ENCODE measurements at places on chromosomes 6 and 20. TPM values are rescaled to one million over a fixed set of nuclear protein-coding genes. Genes with fewer than 3 reads are reported as not detected.

DNA sequence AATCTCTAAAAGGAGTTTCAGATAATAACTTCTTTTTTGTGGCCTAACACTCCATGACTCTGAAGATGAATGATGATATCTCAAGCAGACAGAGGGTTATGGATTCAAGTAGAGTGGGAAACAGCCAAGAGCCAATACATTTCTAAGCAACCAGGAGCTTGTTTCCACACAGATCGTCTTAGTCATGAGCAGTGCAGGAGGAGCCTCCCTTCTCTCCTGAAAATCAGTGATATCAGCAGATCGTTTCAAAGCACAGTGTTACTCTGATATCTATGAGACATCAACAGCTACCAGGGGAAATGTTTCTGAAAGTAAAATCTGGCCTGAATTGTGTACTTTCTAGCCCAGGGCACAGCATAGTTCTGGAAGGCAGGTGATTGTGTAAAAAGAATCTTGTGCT is 11.5 kb downstream of the ADGRG6 start:
- H3K4me1 ChIP-seq, result no peaks in the 10 kb centered on the region
- no peak overlapping the region for H3K27ac ChIP-seq
- no peak overlapping the region for H3K4me3 ChIP-seq
- H3K36me3 ChIP-seq, result no peaks in the 10 kb centered on the region
- no peaks in the 10 kb centered on the region for H3K27me3 ChIP-seq
- no peak for DNase-seq

The RBCK1 gene
- total RNA-seq, result 101 TPM

DNA sequence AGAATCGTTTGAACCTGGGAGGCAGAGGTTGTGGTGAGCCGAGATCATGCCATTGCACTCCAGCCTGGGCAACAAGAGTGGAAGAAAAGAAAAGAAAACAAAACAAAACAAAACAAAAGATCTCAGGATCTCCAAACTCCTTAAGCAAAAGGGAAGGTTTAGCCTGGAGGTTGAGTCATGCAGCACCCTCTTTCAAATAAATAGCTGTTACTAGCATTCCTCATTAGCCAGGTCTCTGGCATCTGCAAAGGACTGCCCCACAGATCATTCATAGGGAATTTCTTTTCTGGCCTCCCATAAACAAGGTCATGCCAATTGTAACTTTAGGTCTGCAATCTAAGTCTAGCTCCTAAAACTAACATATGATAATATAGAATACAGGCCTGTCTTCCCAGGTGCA is 37.2 kb downstream of the EDN1 start:
- no peaks in the 10 kb centered on the region for H3K36me3 ChIP-seq
- H3K27me3 ChIP-seq, result no peaks in the 10 kb centered on the region

- H3K36me3 ChIP-seq, result no peaks in the 10 kb centered on the region
- no peak overlapping the region for H3K27ac ChIP-seq
- DNase-seq, result no peak
- no peaks in the 10 kb centered on the region for H3K27me3 ChIP-seq
Observed at GRCh38 chr6:168293636-168294530, 25.7 kb downstream of the DACT2 start.

The SMPD2 gene
- total RNA-seq, result 15.4 TPM

DNA sequence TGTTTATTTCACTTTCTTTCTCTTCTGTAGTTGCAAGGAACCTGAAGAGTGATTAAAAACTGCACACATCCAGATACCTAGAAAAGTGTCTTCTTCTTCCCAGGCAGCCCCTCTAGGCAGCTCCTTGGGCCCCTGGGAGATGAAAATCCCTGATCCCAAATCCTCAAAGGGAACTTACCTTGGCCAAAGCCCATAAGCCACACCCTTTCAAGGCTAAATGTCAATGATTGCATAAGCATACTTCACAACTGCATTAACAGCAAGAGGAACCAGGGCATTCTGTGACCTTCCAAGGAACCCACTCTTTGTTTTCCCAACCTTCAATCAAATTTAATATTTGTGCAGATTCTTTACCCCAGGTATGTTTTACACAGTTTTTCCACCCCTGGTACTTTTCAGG is 4.4 kb upstream of the HMGN3 start:
- no peaks in the 10 kb centered on the region for H3K36me3 ChIP-seq
- no peak overlapping the region for H3K4me3 ChIP-seq
- no peak overlapping the region for H3K27ac ChIP-seq
- H3K27me3 ChIP-seq, result no peaks in the 10 kb centered on the region
- peaks cover 17% of the 10 kb centered on the region for H3K4me1 ChIP-seq

GRCh38 chr6:107032051-107032450 is 4.1 kb downstream of the MTRES1 start:
- H3K27me3 ChIP-seq, result no peaks in the 10 kb centered on the region
- no peaks in the 10 kb centered on the region for H3K36me3 ChIP-seq
- DNase-seq, result no peak
- no peak overlapping the region for H3K27ac ChIP-seq

- H3K4me3 ChIP-seq, result no peak overlapping the region
- no peak for DNase-seq
- H3K4me1 ChIP-seq, result no peaks in the 10 kb centered on the region
- no peaks in the 10 kb centered on the region for H3K36me3 ChIP-seq
- H3K27ac ChIP-seq, result no peak overlapping the region
- peaks cover 66% of the 10 kb centered on the region for H3K27me3 ChIP-seq
Observed at GRCh38 chr6:27213544-27214125, 33.9 kb upstream of the PRSS16 start.

GRCh38 chr6:124226396-124226795 is 422.7 kb downstream of the NKAIN2 start:
- no peaks in the 10 kb centered on the region for H3K27me3 ChIP-seq
- no peak overlapping the region for H3K4me3 ChIP-seq
- no peaks in the 10 kb centered on the region for H3K36me3 ChIP-seq
- no peak overlapping the region for H3K27ac ChIP-seq
- DNase-seq, result no peak
- H3K4me1 ChIP-seq, result no peaks in the 10 kb centered on the region

- no peaks in the 10 kb centered on the region for H3K36me3 ChIP-seq
- no peaks in the 10 kb centered on the region for H3K4me1 ChIP-seq
- no peak overlapping the region for H3K4me3 ChIP-seq
- no peak for DNase-seq
Observed at GRCh38 chr20:24576447-24576846, 107.0 kb downstream of the SYNDIG1 start.

The REM1 gene
- 4.0 TPM for total RNA-seq

DNA sequence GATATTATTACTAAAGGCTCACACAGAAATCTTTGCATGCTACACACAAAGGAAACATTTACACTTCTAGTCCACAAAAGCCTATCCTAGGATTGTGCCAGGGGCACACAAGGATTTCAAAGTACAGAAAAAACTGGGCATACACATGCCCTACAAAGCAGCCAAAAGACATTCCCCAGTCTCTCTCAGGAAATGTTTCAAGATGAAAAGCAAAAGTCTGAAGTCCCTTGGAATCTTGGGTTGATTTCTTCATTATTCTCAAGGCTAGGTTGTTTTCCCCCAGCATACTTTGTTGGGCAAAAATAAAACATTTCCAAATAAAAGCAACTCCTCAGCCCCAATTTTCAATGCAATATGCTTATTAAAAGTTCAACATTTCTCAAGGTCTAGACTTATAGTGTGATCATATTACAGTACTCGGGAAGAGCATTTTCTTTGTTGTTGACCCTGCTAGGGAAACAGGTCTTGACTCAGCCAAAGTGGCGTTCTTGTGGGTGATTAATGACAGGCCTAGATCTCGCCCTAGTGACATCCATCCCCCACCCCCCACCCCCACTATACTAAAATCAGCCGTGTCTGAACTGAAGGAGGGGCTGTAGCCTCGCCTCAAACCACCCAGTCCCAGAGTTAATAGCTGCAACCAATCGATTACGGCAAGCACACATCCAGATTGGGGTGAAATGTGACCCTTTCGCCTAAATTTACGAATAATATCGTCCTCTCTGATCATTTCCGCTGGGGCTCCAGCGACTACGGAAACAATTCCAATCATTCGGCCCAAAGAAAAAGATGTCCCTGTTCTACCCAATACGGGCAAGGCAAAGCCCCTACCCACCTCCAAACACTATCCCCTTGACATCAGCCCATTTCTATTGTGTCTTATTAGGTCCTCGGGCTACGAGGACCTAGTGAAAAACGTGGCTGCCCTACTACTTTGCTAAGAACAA is 1.4 kb downstream of the AKIRIN2 start:
- no peak for DNase-seq
- H3K27me3 ChIP-seq, result no peaks in the 10 kb centered on the region
- H3K27ac ChIP-seq, result peak overlapping the region; percentile 99
- H3K36me3 ChIP-seq, result no peaks in the 10 kb centered on the region
- peaks cover 33% of the 10 kb centered on the region for H3K4me1 ChIP-seq
- H3K4me3 ChIP-seq, result peak overlapping the region; percentile 95

The RIPOR2 gene
- total RNA-seq, result 25.6 TPM

The DPM1 gene
- total RNA-seq, result 30.2 TPM

DNA sequence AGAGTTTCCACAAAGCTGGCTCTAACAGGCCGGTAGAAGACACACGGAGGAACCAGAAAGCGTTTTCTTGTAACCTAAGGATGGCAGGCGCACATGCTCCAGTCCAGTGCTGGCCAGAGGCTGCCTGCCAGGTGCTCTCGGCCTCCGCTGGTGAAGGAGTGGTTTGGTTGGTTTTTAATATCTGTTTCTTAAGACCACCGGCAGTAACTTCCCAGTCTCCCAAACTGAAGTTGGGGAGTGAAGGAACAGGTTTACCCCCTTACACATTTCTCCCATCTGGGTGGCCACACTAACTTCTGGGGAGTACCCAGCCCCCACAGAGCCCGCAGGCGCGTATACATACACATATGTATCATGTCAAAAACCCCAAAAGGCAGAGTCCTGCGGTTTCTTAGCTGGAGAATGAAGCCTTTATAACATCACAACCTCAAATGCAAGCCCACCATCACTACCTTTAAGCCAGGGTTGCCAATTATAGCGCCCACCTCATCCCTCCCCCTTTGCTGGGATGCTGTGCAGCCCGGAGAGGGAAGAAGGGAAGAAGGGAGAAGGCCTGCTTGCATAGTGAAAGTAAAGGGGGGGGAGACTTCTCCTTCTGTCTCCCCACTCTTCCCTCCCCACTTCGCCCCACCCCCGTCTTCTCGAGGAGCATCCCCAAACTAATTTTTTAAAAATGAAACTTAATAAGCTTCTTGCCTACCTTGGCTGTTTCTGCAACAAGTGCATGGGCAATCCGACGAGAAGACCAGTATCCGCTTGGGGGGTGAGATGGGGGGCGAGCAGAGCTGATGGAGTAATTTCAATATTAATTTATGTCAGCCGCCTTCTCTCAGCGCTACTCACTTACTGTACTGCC is 1.0 kb downstream of the TRERF1 start:
- H3K27me3 ChIP-seq, result no peaks in the 10 kb centered on the region
- H3K36me3 ChIP-seq, result no peaks in the 10 kb centered on the region
- peak overlapping the region; percentile 82 for H3K27ac ChIP-seq
- no peak for DNase-seq

DNA sequence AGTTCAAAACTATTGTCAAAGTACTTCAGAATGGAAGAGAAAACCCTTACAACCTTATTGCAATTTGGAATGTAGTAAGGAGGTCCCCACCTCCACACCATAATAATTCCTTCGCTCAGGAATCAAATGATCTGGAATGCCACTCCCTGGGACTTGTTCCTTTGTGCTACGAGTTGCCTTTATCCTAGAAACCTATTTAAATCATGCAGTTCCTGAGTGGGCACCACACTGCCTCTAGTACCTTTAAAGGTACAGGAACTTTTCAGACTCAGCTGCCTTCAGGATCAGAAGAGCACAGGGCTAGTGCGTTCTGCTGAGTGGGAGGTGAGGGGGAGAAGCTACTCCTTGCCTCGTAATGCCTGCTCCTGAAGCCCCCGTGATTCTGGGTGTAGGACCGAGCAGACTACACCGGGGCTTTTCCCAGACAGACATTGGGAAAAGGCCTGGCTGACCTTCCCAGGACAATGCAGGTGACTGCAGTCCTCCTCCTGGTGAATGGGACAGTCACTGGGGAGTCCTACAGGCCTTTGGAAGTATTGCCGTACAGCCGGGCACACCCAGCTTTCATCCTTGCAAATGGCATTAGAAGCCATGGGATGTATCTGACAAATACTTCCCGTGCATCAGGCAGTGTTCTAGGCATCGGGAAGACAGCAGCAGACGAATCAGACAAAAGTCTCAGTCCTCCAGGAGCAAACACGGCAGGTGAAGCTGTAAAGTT is 11.8 kb upstream of the TUBB2B start:
- no peaks in the 10 kb centered on the region for H3K4me1 ChIP-seq
- DNase-seq, result no peak
- H3K36me3 ChIP-seq, result no peaks in the 10 kb centered on the region
- H3K27me3 ChIP-seq, result peaks cover 33% of the 10 kb centered on the region
- H3K4me3 ChIP-seq, result no peak overlapping the region
- H3K27ac ChIP-seq, result no peak overlapping the region

The CST7 gene
- 9.6 TPM for total RNA-seq

GRCh38 chr6:126091466-126091865 is 105.1 kb downstream of the TRMT11 start:
- no peaks in the 10 kb centered on the region for H3K36me3 ChIP-seq
- no peak overlapping the region for H3K27ac ChIP-seq
- no peaks in the 10 kb centered on the region for H3K4me1 ChIP-seq
- H3K27me3 ChIP-seq, result no peaks in the 10 kb centered on the region

The RAB44 gene
- total RNA-seq, result 0.96 TPM

- DNase-seq, result no peak
- H3K36me3 ChIP-seq, result peaks cover 91% of the 10 kb centered on the region
- no peak overlapping the region for H3K27ac ChIP-seq
Observed at GRCh38 chr6:30192076-30192475, 21.1 kb downstream of the TRIM26 start.

DNA sequence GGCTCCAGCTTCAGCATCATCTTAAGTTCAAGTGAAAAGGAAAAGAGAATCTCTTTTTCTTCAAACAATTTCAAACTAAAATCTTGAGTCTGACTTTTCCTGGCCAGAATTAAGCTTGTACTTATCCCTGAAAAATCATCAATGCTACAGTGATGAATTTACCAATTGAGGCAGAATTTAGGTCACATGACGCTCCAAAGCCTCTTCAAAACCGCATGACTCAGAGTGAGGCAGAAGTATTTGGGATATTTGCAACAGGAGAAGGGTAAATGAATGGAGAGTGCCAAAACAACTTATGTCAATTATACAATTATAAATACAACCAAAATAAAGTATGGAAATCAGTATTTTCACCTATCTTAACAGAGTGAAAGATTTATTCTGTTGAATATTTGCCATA is 515.5 kb downstream of the COL12A1 start:
- DNase-seq, result no peak
- H3K27me3 ChIP-seq, result no peaks in the 10 kb centered on the region
- H3K36me3 ChIP-seq, result no peaks in the 10 kb centered on the region
- H3K4me3 ChIP-seq, result no peak overlapping the region
- H3K4me1 ChIP-seq, result no peaks in the 10 kb centered on the region
